ENCODE measurements at places on chromosomes 13 and 19. TPM values are rescaled to one million over a fixed set of nuclear protein-coding genes. Genes with fewer than 3 reads are reported as not detected.

CACNA1A gene
- 1.7 TPM for total RNA-seq

TMEM221 gene
- total RNA-seq = 0.13 TPM

CLEC17A gene
- 0.76 TPM for total RNA-seq

ZNF154 gene
- 11.1 TPM for total RNA-seq

CCDC169 gene
- 1.5 TPM for total RNA-seq

LILRA5 gene
- total RNA-seq = 5.9 TPM

CGB2 gene
- total RNA-seq = not detected

CEACAM3 gene
- total RNA-seq = 0.69 TPM

DNA sequence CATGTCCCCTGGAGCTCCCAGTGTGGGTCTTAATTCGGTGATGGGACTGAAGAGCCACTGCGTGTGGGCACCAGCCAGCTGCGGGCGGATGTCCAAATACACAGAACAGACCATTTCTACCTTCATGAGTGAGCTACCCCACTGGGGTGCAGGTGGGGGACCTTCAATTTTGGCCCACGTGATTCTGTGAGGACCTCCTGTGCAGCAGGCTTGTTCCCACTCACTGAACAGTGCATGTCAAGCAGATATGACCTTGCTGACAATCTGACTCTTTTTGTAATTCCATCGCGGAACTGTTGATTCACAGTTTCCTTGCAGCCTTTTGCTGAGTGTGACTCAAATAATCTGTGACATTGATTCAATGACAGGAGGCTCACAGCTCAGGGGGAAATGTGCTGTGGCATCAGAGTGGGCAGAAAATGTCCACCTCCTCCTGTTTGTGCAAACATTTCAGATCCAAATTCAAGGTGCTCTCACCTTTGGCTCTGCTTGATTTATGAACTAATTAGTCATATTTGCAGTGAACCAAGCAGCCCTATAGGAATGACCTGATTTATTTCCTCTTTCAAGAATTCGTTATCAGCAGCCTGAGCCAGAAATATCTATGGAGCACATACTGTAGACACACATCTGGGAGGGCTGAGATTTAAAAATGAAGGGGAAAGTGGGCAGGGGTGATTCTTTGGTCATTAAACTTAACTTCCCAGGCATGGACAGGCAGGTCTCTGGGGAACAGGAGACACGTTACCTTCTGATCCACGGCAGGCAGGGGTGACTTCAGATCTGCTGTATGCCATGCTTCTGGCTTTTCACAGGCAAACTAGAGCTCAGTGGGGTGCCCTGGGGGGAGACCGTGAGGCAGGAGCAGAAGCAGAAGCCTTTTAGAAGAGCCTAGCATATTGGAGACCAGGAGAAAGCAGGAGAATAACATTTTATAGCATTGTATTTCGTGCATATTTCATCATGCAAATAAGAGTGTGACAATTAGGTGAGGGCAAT is 170.0 kb upstream of the KL start:
- no peak for DNase-seq

DNA sequence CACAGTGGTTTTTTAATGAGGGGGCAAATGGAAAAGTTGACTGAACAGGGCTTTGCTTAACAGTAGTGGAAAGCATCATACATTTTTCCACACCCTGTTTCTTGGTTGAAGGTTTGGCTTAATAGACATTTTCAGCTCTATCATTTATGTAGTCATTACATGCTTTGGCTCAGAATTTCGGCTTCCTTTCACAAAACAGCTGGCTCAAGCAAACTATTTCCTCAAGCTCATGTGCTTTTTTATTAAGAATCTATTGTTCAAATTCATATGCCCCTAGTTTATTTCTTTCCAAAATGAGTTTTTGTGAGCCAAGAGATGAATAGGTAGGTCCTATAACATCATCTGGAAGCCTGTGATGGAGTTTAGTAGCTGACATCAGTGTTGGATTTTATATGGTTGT is 113.8 kb downstream of the SLITRK6 start:
- no peak for DNase-seq

- no peak for DNase-seq
Observed at GRCh38 chr13:96033220-96034015, 19.8 kb downstream of the UGGT2 start.

DNA sequence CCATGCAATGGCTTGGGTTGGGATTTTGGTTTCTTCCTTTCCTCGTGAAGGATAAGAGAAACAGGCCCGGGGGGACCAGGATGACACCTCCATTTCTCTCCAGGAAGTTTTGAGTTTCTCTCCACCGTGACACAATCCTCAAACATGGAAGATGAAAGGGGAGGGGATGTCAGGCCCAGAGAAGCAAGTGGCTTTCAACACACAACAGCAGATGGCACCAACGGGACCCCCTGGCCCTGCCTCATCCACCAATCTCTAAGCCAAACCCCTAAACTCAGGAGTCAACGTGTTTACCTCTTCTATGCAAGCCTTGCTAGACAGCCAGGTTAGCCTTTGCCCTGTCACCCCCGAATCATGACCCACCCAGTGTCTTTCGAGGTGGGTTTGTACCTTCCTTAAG is 24.1 kb downstream of the SPC24 start:
- DNase-seq = no peak

GRCh38 chr13:105725887-105726286 is 809.6 kb downstream of the EFNB2 start:
- no peak for DNase-seq

DNA sequence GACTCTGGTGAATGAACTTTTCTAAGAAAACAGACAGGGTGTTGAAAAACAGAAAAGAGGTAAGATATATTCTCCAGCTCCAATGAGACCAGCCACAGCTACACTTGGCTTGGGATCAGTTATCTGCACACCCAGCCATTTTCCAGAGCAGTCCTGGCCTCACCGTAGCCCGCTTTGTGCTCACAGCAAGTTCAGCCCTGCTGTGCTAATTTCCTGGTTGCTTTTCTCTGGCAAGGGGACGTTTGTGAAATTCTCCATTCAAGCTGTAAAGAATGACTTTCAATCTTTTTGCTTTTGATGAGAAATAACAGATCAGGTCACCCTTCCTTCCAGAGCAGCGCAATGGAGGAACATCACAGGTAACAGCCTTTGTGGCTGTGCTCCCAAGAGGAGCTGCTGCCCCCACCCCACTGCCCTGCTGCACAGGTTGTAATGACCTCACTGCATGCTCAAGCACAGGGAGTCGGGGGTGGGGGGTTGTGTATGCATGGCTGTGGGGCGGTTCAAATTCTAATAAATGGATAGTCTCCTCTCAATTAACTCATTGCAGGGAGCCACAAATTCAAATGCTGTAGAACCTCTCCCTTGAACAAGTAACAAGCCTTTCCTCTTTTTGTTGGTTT is 516.6 kb upstream of the NBEA start:
- DNase-seq = no peak

- no peak for DNase-seq
Observed at GRCh38 chr19:41921577-41922576, 6.4 kb downstream of the ERFL start.

- DNase-seq = no peak
Observed at GRCh38 chr19:32053376-32053775, 292.0 kb upstream of the ZNF507 start.

- no peak for DNase-seq
Observed at GRCh38 chr13:92658293-92658692, 568.3 kb upstream of the GPC6 start.

Data from kidney (tissue), 22 donors.